Nucleus accumbens (tissue), 56 donors: ENCODE measurements at places on chromosomes 5 and 9.

DNA sequence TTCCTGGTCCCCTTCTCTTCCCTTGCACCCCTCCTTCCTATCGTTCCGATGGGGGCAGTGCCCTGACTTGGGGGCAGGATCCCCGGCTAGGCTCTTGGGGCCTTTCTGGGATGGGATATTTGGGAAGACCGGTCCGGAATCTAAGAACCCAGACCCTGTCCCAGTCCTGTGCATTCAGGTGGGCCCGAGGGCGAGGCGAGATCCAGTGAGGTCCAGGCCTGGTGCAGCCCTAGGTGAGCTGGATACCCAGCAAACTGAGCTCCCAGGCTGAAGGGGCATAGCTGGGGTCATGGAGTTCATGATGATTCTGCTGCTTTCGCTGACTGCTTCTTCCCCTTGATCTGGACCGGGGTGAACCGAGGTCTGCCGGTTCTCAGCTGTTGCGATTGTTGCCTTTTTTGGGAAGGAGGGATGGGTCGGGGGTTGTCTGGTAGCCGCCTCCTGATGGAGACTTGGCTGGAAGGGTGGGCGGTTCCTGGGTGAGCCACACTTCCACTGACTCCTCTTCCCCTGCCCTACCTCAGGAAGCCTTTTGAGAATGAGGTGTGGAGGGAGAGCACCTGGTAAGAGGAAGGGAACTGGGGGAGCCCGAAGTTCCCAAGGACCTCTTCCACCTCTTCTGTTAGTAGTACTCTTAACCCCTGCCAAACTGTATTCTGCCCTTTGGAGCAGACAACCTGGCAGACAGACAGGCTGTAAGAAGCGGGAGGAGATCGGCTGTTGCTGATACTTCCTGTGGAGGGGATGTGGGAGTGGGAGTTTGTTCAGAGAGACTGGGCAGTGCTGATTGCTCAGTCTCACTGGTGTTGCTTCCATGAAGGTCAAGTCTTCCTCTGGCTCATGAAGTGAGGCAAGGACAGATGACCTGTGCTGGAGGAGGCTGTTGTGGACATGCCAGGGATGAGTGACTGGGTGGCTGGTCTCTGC, 1.0 kb downstream of the LRRC8A start:
- DNase-seq, result no peak

DNA sequence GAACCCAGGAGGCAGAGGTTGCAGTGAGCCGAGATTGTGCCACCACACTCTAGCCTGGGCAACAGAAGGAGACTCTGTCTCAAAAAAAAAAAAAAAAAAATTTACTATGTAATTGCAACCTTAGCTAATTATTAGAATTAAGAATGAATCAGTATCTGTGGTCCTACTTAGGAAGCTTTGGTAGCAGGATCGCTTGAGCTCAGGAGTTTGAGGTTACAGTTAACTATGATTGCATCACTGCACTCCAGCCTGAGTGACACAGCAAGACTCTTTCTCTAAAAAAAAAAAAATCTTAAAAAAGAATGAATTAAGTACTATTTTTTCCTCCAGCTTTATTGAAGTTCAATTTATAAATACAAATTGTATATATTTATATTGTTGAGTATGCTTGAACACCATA, 16.7 kb downstream of the NDUFAF2 start:
- DNase-seq, result no peak

DNA sequence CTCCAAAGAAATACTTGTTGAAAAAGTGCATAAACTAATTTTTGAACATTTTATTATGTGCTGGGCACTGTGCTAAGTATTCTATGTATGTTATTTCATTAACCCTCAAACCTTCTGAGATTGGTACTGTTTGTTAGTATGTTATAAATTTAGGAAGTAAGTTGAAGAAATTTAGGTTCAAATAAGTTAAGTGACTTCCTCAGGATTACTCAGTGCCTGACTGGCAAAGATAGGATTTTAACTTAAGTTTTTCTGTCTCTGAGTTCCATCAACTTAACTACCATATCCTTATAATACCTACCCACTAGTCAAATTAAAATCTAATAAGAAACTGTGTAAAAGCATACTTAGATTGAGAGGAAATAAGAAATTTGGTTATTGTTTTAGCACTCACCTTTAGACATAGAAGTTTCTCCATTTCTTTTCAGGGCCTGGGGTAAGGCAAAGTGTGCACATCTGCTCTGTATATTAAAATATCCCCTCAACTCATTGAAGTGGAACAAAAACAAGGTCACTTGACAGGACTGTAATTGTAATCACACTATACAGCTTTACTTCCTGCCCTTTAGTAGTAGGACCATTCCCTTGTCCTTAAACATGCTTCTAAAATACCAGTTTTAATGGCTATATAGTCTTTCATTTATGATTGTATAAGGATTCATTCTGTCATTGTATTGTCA, 15.2 kb downstream of the TGFBR1 start:
- DNase-seq, result no peak

GRCh38 chr9:132877824-132878694, at the start of gene AK8:
Gene AK8, minus strand, starts transcription at chr9:132878284. Its CDS starts 29 bp downstream, at chr9:132878255.
- peak; percentile 75 for DNase-seq

GRCh38 chr5:84113246-84114105, 271.2 kb downstream of the EDIL3 start:
- DNase-seq, result no peak

DNA sequence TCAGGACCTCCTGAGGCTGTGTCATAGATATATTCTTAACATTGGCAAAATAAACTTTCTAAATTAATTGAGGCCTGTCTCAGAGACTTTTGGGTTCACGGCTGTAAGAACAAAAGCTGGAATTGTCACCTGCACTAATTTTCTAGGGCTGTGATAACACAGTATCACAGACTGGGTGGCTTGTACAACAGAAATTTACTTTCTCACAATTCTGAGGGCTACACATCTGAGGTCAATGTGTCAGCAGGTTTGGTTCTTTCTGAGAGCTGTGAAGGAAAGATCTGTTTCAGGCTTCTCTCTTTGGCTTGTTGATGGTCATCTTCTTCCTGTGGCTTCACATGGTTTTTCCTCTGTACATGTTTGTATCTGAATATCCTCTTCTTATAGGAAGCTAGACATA, 29.2 kb upstream of the NFIL3 start:
- DNase-seq, result no peak

DNA sequence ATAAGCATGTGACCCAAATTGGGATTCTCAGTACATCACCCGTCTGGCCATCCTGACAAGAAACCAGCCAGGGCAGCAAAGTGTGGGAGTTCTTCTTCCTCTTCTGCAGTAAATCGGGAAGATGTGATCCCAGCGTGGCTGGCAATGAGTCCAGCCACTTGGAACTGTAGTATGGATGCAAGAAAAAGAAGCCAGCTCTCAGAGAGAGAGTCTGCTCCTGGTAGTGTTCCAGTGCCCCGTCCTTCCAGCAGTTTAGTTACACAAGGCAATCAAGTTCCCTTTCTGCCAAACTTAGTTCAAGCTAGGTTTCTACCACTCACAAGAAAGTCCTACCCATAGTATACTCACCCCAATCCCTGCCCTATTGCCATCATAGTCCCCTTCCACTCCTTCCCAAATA, 65.6 kb downstream of the CDK5RAP2 start:
- no peak for DNase-seq

DNA sequence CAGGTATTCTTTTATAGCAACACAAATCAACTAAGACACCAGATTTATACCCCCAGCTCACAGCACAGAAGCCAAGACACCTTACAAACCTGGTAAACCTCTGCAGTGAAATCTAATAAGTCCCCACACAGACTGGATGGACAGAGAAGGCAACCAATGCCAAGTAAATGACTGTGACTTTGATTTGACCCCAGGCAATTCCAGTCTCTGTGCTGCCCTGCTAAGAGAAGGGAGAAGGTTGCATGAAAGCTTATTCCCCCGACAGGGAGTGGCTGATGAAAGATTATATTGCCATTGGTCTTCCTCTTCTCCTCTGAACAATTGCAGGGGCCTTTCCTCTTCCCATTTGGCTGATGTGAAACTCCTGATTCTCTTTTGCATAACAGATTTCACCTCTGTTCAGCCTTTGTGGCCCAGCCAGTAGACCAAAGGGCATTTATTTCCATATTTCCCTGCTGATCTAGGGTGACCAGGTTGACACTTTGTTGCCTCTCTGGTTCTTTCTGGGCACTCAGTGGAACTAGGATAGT, 107.6 kb downstream of the ADRB2 start:
- DNase-seq, result no peak

DNA sequence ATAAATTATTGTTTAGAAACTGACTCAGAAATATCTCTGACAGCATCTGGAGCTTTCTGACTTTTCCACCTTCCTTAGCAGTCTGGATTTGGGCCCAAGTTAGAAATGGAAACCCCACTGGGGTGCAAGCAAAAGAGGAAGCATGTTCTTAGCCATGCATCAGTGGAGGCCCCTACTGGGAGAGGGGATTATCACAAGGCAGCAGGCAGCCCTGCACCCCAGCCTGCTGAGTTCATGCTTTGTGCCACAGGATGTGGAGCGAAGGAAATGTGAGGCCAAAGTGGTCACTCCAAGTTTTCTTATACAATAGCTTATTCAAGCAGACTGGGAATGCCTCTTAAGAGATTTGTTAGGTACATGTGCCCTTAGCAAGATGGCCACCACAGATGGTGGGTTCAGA, 146.5 kb upstream of the TLX3 start:
- peak; percentile 2 for DNase-seq

DNA sequence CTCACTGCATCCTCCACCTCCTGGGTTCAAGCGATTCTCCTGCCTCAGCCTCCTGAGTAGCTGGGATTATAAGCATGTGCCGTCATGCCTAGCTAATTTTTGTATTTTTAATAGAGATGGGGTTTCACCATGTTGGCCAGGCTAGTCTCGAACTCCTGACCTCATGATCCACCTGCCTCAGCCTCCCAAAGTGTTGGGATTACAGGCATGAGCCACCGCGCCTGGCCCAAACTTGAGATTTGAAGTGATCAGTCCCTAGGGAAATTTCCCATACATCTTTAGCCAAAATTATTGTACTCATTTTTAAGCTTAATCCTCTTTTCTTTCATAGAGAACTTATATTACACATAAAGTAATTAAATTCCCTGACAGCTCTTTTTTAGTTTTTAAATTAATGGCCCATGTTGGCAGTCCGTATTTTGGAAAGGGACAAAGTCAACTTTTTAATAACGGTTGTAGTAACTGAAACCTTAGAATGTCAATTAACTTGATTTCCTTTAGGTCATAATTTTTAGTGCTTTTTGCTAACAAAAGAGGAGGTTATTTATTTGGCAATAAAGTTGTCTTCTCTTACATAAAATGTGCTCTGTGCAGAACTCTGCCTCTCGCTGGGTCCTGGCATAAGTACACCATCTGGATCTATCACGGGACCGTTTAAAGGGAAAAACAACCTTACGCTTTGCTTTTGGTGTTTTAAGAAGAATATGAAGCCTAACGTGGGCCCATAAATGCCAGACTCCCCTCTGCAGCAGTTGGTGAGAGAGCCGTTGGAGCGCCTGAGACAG, 142.3 kb upstream of the OTULINL start:
- DNase-seq, result no peak

DNA sequence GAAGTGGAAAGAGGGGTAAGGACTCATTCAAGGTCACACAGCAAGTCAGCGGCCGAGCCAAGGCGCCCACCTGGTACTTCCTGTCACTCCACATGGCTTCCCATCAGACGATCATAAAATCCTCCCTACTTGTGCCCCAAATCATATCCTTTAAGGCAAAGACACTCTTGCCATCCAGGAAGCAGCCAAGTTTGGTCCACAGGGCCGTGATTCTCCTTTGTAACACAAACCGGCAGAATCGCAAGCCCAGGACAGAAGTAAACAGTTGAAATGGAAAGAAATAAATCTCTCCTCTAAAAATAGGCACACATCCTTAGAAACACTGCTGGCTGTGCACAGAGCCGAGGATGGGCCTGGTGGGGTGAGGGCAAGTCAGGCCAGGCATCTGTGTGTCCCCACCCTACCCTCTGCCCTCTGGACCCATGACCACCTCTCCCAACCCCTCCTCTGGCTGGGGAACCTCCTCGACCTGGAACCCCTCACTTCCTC, 30.5 kb downstream of the TMOD1 start:
- DNase-seq, result no peak

- DNase-seq, result no peak
These were observed 238.9 kb downstream of the CACNA1B start for GRCh38 chr9:138116521-138116920.

DNA sequence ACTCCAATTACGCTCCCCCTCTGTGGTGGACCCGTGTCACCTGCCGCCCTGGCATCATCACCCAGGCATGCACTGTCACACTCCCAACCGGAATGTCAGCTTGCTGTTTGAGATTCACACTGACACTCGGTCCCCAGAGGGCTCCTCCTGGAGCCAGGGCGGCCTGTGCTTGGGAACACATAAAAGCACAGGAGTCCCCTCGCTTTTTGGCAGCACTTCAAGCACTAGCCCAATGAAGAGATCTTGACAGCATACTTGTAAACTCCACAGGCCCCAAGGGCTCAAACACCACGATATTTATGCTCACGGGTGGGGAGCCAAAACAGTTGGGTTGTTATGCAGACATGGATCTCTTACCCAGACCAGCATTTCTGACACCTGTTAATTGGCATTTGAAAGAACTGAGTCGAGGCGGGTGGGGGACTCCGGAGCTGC, 90.8 kb upstream of the EGFLAM start:
- DNase-seq, result no peak

GRCh38 chr5:76690037-76690679, 25.8 kb upstream of the F2R start:
- DNase-seq, result no peak

DNA sequence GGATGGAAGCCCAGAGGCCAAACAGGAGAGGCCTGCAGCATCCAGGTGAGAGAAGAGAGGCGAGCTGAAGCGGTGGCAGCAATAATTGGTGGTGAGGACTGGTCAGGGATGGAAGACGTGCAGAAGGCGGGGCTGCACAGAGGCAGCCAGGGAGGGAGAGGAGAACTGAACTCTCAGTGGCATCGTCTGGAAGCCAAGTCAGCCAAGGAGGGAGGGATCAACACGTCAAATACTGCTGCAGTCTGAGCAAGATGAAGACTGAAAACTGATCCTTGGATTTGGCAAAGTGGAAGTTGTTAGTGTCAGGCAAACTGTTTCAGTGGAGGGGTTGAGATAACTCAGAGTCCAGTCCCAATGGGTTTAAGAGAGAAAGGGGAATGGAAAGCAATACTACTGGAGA, 145.4 kb downstream of the CDK5RAP2 start:
- no peak for DNase-seq

DNA sequence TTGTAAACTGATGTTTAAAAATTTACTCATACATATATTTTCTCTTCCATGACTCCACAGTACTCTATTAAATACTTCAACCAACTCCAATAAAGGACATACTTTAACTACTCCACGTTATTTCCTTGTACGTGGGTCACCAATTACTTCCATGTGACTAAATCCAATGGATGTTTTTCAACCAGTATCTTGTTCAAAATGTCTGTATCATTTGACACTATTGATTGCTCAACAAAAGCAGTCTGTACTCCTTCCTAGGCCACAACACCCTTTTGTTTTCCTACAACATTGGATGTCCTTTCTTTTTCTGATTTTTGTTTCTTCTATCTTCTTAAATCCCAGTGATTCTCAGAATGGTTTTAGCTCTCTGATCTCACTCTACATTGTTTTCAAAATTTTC, 943.7 kb downstream of the EFNA5 start:
- DNase-seq, result no peak

GRCh38 chr5:64161420-64161819, 4.2 kb upstream of the RNF180 start:
- DNase-seq, result no peak

- DNase-seq, result no peak
These were observed 315.3 kb upstream of the CD180 start for GRCh38 chr5:67511911-67512310.
